Inflammatory macrophage treated with lipopolysaccharide for 1 hour (primary cell): ENCODE measurements at places on chromosomes 1 and 21.
A peak's percentile ranks its signal among the peaks of the same experiment; 100 is the strongest.

DNA sequence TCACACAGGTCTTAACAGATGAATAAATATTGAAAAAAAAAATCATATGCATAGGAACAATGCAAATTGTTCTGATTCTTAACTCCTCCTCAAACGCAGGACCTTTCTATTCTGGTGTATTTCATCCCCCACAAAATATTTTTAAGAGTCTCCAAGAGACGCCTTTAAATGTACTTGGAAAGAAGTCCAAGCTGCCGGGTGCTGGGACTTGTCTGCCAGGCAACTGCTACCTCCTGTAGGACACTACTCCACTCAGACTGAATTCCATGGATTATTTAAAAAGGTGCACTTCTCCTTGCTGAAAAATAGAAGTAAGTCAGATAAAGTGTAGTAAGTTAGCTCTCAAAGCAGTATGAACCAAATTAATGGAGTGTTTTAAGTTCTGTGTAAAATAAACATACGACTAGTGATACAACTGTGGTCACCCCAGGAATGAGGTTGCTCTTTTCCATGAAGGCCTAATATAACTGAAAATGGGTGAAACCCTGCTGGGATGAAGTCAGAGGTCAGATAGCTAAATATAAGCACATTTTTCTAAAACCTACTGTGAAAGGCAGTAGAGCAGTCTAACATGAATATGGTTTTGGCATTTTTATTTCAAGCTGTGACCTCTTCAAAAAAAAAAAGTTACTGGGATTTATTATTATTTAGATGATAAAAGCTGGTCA is 189.2 kb upstream of the PBX1 start:
- DNase-seq = no peak

DNA sequence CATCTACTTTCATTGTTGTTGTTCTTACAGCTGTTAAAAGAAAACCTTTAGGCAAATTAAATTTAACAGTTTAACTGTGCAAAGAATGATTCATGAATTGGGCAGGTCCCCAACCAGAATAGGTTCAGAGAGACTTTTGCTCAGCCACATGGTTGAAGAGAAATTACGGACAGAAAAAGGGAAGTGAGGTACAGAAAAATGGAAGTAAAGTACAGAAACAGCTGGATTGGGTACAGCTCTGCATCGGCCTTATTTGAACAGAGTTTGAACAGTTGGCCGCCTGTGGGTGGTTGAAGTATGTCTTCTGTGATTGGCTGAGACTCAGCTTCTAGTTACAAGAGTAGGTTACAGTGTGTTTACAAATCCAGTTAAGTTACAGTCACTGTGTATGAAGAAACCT is 210.1 kb downstream of the FGGY start:
- DNase-seq = peak; percentile 78

- no peak for DNase-seq
Measured at GRCh38 chr1:162697140-162697895, 65.1 kb downstream of the DDR2 start.

DNA sequence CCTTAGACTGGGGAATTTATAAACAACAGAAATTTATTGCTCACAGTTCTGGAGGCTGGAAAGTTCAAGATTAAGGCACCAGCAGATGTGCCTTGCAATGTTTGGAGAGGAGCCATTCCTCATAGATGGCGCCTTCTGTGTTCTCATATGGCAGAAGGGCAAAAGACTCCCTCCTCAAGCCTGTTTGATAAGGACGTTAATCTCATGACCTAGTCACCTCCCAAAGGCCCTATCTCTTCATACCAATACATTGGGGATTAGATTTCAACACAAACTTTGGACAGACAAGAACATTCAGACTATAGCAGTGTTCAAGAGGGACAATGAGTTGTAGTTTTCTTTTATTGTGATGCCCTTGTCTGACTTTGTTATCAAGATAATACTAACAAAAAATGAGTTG is 34.3 kb downstream of the PSMG1 start:
- DNase-seq = no peak

DNA sequence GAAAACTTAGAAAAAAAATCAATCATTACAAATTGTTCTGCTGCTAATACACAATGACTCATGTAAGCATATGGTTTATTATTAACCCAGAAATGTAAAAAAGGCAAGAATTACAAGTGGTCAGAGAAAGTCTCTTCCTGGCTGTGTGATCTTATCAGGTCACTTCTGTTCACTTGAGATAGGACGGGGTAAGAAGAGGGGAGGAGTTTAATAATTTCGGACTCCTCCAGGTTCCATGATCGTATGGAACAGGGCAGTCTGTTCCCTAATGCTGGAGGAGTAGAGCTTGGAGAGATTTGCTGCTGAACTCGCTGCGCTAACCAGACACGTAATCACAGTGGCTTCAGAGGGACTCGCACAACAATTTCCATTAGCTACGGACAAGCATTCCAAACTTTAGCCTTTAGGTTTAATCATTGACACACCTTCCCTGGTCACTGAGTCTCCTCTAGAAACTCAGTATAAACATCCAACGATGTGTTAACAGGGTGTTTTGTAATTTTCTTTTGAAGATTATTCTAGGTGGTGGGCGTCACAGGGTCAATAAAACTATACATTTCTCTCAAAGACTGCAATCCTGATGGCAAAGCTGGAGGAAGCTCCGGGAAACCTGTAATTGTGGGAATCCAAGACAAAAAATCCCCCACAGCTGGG is 1.3 kb downstream of the CRYZ start:
- no peak for DNase-seq

DNA sequence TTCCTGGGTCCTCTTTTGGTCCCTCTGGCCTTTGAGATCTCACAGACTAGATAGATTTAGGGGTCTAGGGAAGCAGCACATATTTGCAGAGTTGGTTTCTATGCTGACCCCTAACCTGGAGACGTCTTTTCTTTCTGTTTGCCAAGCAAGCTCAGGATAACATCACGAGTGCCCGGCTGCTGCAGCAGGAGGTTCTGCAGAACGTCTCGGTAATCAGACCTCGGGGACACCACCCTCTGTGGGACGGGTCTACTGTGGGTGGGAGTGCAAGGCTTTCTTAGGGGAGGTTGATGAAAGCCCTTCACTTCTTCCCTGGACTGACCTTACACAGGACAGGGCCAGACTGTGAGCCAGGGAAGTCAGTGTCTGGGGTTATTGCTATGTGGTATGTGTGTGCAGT is 2.9 kb downstream of the IL24 start:
- DNase-seq = no peak

GRCh38 chr1:10736634-10737586 is 59.5 kb downstream of the CASZ1 start:
- DNase-seq = no peak

- DNase-seq = no peak
Measured at GRCh38 chr1:4745560-4745959, 91.2 kb downstream of the AJAP1 start.

DNA sequence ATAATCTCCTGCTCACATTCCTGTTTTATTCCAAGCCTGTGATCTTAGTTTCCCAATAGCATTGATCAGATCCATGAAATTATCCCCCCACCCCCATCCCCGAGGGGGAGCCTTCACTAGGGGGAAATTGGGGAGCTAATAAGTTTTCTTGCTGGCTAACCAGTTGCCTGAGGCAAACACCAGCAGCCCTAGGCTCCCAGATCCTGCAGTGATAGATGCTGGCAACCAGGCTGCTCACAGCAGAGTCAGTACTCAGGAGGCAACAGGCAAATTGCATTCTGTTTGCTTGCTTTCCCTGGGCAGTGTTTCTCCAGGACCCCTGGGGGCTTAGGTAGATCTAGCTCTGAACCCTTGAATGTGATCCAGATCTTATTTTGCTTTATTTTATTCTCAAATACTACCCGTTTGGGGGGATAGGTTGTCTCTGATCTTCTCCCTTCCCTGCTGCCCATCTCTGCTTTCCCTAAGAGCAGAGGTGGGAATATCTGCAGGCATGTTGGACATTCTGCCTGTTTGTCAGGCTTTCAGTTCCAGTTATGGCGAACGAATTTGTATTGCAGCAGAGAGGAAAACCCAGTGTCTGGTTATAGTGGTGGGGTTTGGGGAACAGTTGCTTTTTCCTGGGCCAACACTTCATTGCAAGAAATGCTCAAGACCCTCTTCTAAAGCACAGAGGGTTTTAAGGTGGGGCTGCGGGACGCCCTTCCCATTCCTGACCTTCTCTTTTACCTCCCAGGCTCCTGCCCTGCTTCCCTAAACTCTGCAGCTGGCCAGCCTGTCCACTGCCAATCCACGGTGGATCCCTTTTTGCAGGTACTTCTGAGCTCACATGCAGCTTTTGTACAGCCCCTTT is 289.8 kb upstream of the PLXNA2 start:
- no peak for DNase-seq

- DNase-seq = no peak
Measured at GRCh38 chr1:196078691-196079090, 529.5 kb downstream of the KCNT2 start.

DNA sequence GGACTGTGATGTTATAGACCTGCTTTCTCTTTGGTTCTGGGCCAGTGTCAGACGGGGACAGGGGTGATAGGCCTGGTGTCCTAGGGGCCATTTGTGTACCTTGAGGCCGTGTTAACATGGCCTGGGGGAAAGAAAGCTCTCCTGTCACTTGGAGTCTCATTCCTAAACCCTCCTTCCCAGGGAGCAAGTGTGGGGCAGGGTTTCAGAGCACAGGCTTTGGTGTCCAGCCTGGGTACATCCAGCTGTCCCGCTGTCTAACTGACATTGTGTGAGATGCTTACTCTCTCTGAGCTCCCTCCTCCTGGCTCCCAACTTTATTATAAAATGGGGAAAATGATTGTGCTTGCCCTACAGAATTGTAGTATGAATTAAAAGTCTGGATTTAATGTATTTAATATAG is 32.6 kb upstream of the EPHA8 start:
- DNase-seq = no peak

DNA sequence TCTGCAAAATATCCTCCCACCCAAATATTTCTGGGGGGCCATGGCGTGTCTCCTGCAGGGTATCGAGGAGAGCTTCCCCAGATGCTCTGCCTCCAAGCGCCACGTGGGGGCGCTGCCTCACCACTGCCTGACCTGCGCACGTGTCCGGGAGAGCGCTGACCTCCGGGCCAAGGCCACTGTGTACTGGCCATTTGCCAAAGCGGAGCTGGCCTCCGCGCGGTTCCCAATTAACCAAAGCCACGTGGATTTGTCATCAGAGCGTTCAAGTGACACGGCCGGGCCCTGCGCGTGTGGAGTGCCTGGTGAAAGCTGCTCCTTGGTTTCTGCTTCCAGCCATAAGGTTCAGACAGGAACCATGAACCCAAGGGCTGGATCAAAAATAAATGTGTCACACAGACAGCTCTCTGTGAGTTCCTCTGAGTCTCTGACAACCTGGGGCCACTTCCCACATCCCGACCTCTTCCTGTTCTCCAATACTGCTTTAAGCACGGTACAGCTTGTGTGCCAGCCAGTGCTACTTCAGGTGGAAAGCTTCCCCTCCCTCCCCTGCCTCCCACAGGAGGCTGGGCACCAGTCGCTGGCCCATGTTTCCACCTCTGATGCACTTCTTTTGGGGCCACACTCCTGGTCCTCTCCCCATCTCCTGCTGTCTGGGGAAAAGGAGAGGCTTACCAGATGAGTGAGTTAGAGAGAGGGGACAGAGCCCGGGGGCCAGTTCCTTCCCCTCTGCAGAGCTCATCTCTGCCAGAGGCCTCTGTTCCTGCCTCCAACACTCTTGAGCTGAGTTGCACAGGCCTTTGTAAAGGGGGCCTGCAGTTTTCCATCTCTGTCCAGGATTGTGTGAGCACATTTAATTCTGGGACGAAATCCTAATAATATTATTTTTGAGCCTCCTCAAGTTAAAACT is 26.1 kb downstream of the ZP4 start:
- peak; percentile 23 for DNase-seq
